Posterior cingulate gyrus (tissue), 11 donors: ENCODE measurements at places on chromosomes 12 and 14.

DNA sequence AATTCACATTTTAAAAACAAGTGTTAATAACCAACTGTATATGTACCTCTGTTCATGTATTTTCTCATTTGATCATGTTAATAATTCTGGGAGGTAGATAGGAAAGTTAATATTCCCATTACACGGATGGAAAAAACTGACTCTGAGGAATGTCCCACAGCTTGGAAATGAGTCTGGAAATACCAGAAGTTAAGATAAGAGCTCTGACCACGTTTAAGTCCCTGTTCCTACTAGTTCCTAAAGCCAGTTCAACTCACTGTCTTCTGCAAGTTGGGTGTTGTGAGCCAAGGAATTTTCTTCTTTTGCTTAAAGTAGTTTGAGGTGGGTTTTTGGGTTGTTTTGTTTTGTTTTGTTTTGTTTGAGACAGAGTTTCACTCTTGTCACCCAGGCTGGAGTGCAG lies 104.5 kb downstream of the TMEM30B start:
- DNase-seq = no peak

DNA sequence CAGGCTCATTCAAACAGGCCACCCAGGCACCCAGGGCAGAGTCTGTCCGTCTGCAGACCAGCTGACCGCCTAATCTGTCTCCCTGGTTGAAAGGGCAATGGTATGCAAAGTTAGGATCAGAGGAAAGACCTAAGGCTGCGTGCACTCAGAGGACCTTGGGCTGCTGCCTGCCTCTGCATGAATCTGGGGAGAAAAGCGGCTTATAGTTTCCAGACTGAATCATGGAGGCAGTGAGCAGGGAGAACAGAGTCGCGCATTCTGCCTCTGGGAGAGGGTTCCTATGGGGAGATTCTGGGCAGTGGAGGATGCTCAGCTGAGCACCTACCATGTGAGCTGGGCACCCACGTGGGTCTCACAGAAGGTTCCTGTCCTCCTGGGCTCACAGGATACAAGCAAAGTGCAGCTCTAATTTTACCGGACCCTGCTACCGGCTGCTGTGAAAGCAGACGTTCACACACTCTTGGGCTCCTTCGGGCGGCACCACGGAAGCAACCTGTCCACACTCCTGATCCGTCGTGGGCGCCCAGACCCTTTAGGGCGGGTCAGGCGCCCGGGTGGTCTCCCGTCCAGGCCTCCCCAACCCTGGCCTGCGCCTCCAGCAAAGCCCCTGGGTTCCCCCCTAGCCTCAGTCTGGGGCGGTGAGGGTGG lies 772 bp downstream of the SCARB1 start:
- peak; percentile 68 for DNase-seq

GRCh38 chr12:101940400-101940950 lies 63.1 kb downstream of the DRAM1 start:
- DNase-seq = no peak

- DNase-seq = no peak
Measured at GRCh38 chr12:94570161-94570560, 80.2 kb downstream of the TMCC3 start.

- no peak for DNase-seq
Measured at GRCh38 chr12:132835076-132836025, 6.7 kb upstream of the GOLGA3 start.

DNA sequence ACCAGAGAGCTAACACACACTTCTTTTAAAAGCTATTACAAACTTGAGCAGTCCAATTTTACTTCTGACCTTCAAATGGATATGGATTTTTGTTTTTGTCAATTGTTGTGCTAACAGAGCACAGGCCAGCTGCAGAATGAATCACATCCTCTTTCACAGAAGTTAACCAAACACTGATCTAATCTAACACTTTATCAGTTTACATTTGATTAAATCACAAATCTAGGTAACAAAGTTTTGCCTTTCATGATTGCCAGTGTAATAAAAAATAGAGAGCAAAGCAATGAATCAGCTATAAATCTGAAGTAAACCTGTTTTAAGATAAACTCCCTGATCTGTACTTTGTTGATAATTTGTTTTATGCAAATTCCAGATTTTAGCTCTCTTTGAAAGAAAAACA lies 273.1 kb upstream of the RGS6 start:
- no peak for DNase-seq

DNA sequence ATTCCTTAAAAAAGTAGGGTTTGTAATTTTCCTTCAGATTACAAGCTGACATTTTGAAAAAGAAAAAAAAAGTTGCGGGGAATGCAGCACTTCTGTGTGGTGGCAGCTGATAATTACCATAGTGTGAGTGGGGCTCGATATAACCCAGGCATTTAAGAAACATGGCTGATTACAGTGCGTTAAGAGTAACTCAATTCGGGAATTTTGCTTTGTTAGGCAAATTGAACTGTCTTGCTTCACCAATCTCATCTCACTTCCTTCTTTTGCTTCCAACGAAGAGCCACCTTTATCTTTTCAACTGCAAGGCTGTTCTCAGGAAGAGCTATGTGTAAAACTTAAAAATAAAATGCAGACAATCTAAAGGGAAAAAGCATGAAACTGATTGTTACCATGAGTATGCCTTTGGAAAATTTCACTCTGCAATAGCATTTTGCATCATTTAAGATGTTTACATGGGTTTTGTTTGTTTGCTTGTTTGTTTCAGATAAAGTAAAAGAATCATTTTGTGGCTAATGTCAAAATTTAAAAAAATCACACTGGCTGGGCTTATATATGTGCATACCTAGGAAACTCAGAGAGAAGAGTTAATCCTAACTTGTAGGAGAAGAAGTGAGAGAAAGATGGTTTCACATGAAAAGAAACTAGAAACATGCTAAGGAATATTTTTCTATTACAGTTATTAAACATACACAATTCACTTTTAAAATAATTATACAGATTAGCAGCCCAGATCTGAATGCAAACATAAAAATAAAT lies 295.9 kb upstream of the ATP2B1 start:
- DNase-seq = no peak

DNA sequence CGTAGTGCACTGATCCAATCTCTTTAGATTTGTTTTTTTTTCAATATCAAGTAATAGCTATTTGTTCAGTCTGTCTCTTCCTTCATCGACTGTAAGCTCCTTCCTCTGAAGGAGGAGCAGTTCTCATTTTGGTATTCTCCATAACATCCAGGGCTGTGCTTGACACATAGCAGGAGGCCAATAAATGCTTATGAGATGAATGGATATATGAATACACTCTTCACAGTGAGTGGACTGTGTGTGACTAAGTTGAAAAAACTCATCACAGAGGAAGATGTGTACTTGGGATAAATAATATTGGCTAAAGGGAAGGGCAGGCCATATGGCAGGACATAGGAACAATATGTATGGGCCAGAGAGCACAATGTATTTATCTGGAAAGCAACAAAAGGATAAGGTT lies 205.3 kb upstream of the PRICKLE1 start:
- no peak for DNase-seq

DNA sequence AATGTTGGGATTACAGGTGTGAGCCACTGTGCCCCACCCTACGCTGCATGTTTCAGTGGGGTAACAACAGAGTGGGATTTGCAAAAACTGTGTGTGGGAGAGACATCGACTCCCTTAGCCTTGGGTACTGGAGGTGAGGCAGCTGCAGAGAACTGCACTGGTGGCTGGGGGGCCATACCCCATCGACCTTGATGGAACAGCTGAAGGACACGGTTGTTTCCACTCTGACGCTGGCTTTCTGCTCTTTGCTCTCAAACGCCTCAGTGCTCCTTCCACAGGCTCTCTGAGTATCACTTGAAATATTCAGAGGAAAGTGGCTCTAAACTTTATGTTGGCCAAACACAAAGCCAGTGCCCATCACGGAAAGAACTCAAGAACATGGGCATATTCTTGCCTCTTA lies 30.8 kb upstream of the LRRC10 start:
- no peak for DNase-seq

DNA sequence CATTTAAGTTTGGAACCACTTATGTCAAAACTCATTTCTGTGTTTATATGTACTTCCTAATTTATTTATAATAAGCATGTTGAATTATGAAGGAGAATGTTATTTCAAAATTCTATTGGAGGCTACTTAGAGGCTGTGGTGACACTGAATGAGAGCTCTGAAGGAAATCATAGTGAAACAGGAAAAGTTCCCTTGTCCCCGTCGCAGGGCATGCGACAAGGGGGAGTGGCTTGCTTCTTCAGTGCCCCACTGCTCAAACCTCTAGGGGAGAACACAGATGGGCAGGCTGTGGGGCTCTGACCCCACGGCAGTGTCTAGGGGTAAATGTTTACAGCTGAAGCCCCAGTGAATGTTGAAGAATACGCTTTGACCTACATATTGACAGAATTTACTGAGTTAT lies 261.9 kb downstream of the RAD51B start:
- DNase-seq = no peak

- no peak for DNase-seq
Measured at GRCh38 chr12:90562671-90563070, 392.3 kb downstream of the CCER1 start.

- no peak for DNase-seq
Measured at GRCh38 chr12:57475271-57476161, 4.2 kb downstream of the ARHGAP9 start.

DNA sequence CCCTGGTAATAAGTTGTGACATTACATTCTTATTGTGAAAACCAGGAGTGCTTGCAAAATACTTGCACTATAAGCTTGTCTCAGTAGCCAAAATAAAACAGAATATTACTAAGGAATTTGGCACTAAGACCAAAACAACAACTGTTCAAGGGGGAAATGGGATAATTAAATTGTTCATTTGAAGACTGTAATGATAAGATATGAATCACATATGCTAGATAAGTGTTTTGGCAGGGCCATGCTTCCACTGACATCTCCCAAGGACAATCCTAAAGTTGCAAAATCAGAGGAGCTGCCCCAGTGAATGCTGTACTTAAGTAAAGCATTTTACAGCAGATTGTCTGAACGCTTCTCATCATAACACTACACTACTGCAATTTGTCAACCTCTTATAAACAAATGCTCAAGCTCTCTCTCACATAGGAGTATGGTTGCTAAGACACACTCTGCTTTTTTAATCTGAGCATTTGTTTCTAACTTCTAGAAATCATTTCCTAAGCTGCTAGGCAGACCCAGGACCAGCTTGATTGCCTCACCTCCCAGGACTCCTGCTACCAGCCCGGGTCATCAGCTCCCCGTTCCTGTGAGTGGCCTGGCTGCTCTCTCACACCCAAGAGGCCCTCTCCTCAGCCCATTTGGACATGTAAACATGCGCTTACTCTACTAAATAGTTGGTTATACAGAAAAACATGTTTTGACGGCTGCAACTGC lies 191.5 kb downstream of the PAX9 start:
- DNase-seq = no peak

DNA sequence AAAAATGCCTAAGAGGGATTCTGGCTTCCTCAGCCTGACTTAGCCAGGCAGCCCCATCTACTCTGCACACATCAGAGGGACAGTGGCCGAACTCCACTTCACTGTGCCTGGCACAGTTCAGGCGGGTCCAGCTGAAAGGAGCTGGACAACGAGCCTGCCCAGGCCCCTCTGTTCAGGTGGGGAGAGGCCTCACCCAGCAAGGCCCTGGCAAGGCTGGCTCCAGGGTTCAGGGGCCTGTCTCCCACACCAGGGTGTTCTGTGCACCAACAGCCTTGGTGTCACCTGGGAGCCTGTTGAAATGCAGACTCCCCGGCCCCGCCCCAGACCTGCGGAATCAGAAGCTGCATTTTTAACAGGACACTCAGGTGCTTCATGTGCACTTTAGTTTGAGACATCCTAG lies 9.8 kb downstream of the FAM181A start:
- DNase-seq = no peak

- DNase-seq = no peak
Measured at GRCh38 chr14:54450535-54450934, 9.4 kb upstream of the CNIH1 start.

DNA sequence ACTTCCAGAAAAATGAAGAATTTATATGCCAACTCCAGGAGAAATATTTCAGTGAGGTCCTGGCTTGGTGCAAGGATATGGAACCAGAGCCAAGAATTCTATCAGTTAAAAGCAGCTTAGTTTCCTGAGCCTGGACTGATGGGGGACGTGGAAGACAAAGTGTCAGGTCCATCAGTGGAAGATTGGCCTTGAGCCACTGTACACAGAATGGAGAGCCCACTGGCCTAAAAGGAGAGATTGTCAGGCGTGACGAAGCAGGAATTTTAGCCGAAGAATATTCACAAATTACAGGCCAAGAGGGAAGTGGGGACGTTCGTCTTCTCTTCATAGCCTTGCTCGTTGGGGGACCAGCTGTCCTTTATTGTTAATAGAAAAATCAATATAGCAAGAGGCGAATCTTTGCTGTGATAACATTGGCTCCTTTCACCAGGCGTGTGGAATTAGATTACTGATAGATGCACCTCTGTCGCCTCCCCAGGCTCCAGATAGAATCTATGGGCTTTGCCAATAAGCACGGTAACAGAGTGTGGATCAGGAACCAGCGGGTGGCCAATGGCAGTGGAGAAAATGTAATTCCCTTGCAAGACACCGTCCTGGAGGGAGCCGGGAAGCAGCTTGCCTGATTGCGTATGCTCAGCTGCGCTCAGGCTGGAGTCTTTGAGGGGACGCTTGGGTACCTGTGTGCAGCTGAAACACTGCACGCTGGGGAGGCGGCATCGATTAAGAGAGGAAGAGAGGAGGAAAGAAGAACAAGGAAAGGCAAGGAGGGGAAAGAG lies 56.4 kb downstream of the TMEM132C start:
- DNase-seq = no peak
